HepG2 (cell line): ENCODE measurements at places on chromosomes 12 and 14.
A peak's percentile ranks its signal among the peaks of the same experiment; 100 is the strongest.

GRCh38 chr14:83491091-83491490, 1957.4 kb upstream of the SEL1L start:
- DNase-seq: no peak

GRCh38 chr12:79174626-79175025, 310.1 kb downstream of the SYT1 start:
- DNase-seq: peak; percentile 5

DNA sequence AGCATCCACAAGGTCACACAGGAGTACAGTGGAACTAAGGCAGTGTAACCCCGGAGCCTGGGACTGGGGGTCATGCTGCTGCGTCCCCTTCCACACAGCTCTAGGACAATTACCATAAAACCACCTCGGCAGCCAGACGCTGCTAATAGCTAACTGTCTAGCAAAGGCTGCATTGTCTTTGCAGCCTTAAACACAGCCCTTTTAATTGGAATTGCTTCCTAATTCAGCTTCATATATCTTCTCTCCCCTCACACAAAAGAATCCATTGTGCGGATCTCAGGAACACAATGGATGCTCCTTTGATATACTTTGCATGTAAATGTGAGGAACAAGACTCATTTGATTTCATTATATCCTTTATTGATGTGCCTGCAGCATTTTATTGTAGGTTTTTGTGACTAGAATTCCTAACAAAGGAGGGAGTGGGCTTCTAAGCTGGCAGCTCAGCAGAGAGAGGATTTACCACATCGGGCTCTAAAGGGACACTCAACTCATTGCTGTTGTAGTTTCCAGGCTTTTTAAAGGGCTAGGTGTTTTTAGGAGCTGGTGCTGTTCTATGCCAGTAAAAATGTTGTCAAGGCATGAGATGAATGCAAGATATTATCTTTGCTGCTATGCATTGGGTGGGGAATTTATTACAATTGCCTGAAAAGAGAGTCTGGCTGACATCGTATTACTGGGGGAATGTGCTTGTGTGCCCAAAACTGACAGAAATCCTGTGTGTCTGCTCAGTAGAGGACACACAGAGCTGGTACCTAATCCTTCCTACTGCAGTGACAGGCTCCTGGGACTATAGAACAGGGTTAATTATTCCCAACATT, 30.4 kb upstream of the DACT1 start:
- no peak for DNase-seq

- DNase-seq: no peak
Observed at GRCh38 chr12:40017488-40017887, 88.4 kb downstream of the SLC2A13 start.

- DNase-seq: no peak
Observed at GRCh38 chr12:79658221-79658620, 32.5 kb downstream of the PAWR start.

GRCh38 chr12:473863-474577, 14.3 kb downstream of the B4GALNT3 start:
- no peak for DNase-seq

DNA sequence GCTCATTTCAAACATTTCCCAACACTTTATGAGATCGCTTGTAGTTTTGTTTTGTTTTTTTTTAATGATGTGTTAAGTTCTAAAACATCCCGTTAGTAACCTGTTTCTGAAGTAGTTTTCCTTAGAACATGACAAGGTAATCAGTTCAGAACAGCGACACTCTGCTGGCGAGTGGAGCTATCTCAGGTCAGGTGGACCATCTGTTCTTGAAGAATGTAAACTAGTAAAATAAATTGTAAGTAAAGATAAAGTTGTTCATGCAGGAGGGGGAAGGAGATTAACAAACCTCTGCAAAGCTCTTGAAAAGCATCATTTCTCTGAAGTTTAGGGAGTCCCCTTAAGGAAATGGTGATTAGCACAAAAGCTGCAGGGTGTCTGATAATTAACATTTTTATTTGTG, 71.9 kb upstream of the DACT1 start:
- no peak for DNase-seq

- DNase-seq: no peak
Observed at GRCh38 chr14:79586416-79586815, 624.9 kb downstream of the DIO2 start.

- DNase-seq: no peak
Observed at GRCh38 chr12:105107171-105107493, 399 bp upstream of the WASHC4 start.

DNA sequence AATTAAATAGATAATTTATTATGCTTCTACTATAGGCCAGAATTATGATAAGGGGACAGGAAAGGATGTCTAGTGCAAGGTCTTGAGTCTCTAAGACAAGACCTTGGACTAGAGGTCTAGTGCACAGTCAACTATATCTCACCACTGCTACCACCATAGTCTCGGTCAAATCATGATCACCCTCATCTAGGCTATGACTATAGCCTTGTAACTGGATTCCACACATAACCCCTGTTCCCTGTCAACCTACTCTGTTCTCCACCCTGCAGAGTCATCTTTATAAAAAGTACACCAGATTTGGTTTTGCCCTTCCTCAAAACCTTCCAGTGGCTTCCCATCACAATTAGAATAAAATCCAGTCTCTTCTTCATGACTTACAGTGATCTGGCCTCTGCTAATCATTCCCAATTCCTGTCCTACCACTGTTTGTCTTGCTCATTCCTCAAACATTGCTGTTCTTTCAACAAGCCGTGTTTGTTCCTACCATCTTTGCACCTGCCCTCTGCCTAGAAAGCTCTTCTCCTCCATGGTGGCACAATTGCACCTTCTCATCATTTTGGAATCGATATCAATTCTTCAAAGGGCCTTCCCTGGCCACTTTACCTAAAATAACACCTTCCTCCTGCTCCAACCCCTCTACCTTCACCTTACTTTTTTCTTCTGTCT, 169.4 kb downstream of the FOXN3 start:
- DNase-seq: peak; percentile 78

GRCh38 chr14:92973798-92974372, 50.9 kb downstream of the CHGA start:
- DNase-seq: no peak

- peak; percentile 54 for DNase-seq
Observed at GRCh38 chr14:104800771-104801519, at the start of gene ZBTB42. Gene ZBTB42 (plus strand): TSS chr14:104801101. CDS start chr14:104801198, 97 bp downstream.

GRCh38 chr14:29197557-29197956, 431.0 kb downstream of the FOXG1 start:
- DNase-seq: no peak

DNA sequence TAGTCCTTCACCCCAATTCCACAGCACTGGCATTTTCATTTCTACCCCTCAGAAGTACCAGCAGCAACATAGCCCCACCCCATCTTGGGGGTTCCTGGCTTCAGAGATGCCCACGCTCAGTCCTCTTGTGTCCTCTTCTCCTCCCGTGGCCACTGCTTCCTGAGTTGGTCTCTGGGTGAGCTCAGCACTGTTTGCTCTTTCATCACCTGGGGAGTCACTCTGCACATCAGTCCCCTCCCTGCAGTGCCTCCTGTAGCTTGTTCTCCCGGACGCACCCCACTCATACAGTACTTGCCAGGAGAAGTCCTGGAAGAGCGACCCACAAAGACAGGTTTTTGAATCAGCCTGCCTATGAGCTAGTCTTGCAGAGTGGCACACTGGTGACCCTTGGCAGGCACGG, 63.8 kb downstream of the GSC start:
- no peak for DNase-seq

- DNase-seq: no peak
Observed at GRCh38 chr14:63848890-63849289, 3.9 kb upstream of the SYNE2 start.

GRCh38 chr12:15632708-15633107, 156.5 kb downstream of the EPS8 start:
- no peak for DNase-seq

GRCh38 chr14:91286530-91286937, 42.0 kb upstream of the GPR68 start:
- peak; percentile 58 for DNase-seq
